ENCODE measurements at places on chromosomes 1 and 21.

DNA sequence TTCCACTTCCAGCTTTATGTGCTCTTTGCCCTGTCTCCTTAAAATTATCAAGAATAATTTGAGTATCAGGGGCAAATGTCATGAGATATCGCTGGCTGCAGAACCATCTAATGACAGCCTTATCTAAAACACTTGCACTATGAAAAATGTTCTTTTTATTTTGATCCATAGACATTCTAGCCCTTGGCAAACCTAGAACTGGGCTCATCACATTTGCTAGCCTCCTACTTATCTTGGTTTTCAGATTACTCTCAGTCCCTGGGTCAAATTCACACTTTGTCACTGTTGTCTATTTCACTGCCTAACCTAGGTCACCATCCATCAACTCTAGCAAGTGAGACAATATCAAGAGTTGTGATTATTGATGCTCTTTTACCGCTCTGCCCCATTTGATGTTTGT is 59.9 kb upstream of the IPO9 start:
- DNase-seq = no peak

DNA sequence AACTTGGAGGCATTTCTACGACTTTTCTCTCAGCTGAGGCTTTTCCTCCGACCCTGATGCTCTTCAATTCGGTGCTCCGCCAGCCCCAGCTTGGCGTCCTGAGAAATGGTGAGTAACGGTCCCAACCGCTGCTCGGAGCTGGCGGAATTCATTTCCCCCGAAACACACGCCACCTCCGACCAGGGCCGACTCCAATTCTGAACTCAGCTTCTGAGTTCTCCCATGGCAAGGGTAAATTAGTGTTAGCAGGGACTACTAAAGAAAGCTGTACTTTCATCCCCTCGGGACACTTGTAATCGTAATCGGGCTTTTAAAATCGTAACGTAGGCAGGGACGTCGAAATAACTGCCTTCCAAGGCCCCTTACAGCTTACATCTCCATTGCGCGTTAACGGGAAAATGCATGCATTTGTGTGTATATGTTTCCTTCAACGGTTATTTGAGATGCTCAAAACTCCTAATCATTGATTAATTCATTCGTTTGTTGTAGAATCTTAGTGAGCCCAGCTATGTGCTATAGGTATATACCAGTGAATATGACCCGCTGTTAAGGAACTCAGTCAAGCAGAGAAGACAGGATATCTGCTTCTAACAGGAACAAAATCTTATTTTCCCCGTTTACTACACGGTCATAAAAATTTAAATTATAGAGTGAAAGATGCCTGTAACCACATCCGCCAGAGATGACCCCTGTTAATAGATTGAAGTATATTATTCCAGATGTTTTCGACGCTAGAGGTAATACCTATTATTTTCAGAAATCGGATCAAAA is 472 bp downstream of the DTL start:
- DNase-seq = no peak

DNA sequence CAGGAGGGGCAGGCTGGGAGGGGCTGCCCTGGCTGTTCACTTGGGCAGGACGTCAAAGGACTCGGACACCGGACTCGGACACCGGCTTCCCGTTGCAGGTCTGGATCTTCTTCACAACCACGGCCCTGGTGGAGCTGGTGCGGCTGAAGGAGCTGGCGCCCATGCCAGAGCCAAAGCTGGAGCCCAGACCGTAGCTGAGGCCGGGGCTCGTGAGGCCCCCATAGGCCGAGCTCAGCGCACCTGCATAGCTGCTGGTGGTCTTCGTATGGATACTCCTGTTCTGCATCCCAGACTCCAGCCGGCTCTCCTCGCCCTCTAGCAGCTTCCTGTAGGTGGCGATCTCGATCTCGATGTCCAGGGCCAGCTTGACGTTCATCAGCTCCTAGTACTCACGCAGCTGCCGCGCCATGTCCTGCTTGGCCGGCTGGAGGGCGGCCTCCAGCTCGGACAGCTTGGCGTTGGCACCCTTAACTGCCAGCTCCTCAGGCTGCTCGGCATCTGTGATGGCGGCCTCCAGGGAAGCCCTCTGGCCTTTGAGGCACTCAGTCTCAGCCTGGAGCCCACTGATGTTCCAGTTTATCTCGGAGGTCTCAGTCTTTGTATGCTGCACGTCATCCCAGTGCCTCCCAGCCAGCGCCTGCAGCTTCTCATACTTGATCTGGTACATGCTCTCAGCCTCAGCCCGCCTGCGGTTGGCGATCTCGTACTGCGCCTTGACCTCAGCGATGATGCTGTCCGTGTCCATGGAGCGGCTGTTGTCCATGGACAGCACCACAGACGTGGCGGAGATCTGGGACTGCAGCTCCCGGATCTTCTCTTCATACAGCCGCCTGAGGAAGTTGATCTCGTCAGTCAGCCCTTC is 15.1 kb upstream of the KLF17 start:
- no peak for DNase-seq

DNA sequence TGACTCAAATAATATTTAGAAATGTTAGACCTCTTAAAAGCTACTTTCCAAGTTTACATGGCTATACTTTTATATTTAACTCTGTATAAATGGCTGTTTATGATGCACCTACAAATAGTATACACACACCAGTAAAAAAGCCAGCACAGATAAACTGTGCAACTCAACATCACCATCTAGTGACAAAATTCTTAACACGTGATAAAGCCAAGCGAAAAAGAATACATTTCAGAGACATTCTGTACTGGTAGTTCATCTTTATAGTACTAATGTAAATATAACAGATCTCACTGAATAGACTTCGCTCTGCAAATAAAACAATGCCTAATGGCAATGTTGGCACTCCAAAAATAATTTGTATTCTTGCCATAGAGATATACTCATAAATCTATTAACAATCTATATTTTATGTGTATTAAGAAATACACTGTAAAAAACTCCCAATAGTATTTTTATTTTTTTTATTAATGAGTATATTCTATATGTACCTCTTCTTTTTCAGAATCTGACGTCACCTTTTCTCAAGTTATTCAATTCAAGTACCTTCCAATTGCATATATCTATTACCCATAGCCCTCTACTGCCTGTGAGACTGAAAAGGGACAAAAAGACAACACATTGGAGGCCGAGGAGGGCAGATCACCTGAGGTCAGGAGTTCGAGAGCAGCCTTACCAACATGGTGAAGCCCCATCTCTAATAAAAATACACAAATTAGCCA is 100.2 kb downstream of the DPYD start:
- no peak for DNase-seq

GRCh38 chr1:241533326-241534115 is 1.3 kb downstream of the KMO start:
- no peak for DNase-seq

- DNase-seq = no peak
These were observed 37.0 kb downstream of the HS2ST1 start for GRCh38 chr1:86951430-86951829.

All from CMK (cell line).